GM04503 (cell line): ENCODE measurements at places on chromosomes 1 and 21.
A peak's percentile ranks its signal among the peaks of the same experiment; 100 is the strongest.

- no peak for DNase-seq
These were observed 43.3 kb upstream of the USP25 start for GRCh38 chr21:15686506-15686905.

GRCh38 chr1:21783679-21784603 is 992 bp upstream of the USP48 start:
- no peak for DNase-seq

- DNase-seq = no peak
These were observed 253.1 kb upstream of the USP24 start for GRCh38 chr1:55468142-55468795.

GRCh38 chr1:101440485-101440884 is 203.7 kb downstream of the S1PR1 start:
- no peak for DNase-seq

DNA sequence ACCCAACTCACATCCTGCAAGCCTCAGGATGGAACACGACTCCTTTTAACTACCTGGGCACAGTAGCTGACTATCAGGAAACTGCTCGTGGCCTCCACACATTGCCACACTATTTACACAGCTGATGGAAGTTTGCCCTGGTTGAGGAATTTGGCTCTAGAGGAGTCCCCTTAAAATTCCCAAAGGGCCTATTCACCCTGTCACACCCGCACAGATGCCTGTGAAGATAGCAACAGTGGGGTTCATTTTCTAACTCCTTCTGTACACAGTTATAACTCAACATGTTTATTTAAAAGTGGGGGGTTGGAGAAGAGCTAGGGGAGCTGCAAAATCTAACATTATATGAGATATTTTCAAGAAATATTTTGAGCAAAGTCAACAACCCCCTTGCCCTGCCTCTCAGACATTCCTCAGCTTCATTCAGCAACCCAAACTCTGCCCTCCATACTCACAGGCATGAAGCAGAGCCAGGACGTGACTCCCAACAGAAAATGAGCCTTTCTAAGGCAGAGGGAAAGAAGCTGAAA is 35.8 kb upstream of the CCN1 start:
- DNase-seq = no peak

GRCh38 chr1:224447251-224447650 is 12.7 kb upstream of the WDR26 start:
- peak; percentile 43 for DNase-seq

DNA sequence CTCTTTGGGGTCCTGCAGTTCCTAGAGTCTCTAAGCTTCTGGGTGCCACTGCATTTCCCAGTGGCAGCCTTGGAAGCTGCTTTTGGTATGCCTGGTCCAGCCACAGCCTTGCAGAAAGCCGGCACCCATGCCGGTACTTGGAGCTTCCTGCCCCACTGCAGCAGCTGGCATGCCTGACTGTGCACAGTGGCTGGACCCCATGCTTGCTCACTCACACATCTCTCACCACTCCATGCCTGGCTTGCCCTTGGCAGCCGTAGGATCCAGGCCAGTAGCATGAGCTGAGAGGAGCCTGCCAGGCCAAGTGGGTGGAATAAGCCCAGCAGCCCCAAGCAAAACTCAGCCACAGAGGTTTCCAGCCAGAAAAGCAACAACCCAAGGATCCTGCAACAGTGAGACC is 20.3 kb upstream of the FNBP1L start:
- no peak for DNase-seq

GRCh38 chr1:117037802-117038201 is 22.3 kb upstream of the TTF2 start:
- DNase-seq = no peak

DNA sequence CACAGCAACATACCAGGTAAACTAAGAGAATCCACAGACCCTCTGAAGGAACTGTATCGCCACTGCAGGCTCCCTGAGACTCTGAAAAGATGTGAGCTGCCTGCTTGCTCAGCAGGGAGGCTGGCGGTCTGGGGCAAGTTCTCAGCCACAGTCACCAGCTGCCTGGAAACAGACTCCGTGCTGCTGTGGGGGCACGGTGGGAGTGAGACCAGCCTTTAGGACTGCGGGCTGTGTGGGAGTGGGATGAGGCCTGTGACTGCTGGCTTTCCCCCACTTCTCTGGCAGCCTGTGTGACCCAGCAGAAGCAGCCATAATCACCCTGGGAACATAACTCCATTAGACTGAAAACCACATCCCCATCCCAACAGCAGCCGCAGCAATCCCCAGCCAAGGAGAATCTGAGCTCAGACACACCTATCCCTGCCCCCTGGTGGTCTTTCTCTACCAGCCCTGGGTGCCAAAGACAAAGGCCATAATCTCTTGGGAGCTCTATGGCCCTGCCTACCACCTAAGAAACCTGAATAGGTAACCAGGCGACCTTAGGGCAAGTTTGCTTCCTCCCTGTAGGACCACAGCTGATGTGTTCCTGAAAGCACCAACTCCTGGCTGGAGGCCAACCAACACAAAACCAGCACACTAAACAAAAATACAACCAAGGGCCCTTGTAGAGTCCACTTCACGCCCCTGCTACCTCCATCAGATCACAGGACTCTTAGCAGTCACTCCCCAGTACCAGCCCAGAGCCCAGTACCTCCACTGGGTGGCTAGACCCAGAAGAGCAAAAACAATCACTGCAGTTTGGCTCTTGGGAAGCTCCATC is 151.5 kb downstream of the SMYD3 start:
- no peak for DNase-seq

- no peak for DNase-seq
These were observed 31.3 kb downstream of the XKR8 start for GRCh38 chr1:27990920-27991537.

GRCh38 chr1:23908453-23909341 is 4.5 kb downstream of the CNR2 start:
- DNase-seq = no peak

- no peak for DNase-seq
These were observed 296.8 kb downstream of the PBX1 start for GRCh38 chr1:164855716-164856329.

GRCh38 chr1:77412820-77413530 is 131.2 kb downstream of the AK5 start:
- DNase-seq = no peak

DNA sequence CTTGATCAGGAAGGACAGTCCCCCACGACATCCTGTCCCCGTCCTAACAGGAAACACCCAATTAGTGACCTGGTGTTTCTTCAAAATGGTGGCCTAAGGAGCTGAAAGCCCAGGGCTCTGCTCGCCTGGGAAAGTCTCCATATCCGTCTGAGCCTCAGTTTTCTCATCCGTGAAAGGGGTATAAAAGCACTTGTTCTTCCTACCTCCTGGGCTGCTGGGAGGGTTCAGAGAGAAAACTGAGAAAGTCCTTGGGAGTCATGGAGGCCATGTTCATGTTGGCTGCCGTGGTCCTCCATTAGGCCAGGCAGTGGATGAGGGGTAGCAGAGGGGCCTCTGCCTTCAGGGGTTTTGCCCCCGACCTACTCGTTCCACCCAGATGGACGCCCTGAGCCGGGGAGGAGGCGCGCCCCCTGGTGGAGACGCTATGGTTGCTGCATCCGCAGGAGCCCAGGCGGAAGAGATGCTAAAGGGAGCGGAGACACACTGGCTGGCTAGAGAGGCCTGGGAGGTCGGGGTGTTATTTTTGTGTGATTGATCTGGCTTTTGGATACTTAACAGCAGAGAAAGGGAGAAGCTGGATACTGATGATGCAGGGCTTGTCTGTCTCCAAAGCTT is 113.5 kb downstream of the PRDM2 start:
- DNase-seq = no peak

DNA sequence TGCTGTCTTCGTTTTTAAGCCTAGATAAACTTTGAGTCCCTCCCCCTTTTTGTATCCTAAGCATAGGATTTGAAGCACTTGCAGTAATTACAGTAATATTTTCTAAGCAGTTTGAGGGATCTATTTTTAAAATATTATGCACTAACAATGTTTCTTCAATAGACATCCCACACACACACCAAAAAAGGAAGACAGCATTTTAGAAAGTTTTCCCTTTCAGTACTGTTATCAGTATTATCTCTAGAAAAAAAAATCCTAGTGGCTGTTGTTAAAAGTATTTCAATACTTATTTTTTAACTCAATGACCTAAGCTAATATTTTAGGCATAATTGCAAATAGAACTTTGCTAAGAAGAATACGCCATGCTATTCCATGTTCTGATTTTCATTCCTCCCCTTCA is 15.1 kb downstream of the MCOLN3 start:
- no peak for DNase-seq

- no peak for DNase-seq
These were observed 47.1 kb upstream of the LRRC3 start for GRCh38 chr21:44408226-44408625.

GRCh38 chr1:154859786-154860155 is 10.3 kb downstream of the KCNN3 start:
- DNase-seq = no peak

GRCh38 chr21:34639882-34640788 is 25.2 kb upstream of the RCAN1 start:
- DNase-seq = no peak

DNA sequence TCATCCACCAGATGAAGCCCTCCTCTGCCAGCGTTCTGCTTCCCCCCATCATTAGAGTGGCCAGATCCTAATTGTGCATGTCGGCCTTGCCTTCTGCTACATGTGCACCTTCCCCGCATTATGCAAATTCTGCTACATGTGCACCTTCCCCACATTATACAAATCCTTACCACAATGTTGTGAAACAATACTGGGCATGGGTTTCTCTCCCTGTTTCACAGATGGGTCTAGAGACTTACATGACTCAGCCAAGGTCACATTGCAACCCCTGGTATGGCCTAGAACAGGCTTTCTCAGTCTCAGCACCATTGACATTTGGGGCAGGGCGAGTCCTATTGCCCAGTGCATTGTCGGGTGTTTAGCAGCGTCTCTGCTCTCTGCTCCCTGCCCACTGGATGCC is 1.0 kb upstream of the CELA2A start:
- DNase-seq = no peak

DNA sequence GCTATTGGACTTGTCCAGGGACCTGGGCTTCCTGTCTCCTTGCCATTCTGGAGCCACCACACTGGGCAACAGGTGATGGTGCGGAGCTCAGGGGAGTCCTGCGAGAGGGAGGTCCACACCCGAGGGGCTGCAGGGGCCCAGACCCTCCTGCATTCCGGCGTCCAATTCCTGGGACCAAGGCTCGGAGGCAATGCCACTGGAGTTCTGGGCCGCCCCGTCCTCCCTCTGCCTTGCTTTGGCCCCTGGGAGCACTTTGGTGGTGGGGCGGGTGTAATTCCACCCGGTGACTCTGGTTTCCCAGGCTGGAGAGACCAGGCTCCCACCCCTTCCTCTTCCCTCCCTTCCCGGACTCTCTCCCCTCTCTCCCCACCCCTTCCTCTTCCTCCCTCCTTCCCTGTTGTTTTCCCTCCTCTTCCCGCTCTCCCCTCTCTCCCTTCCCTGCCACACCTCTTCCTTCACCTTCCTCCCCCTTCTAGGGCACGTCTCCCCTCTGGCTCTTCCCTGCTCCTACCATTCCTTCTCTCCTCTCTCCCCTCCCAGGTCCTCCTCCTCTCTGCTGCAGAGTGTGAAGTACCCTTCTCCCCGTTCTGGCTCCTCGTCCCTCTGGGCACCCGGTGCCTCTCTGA is 2.0 kb downstream of the PRKCZ start:
- no peak for DNase-seq

DNA sequence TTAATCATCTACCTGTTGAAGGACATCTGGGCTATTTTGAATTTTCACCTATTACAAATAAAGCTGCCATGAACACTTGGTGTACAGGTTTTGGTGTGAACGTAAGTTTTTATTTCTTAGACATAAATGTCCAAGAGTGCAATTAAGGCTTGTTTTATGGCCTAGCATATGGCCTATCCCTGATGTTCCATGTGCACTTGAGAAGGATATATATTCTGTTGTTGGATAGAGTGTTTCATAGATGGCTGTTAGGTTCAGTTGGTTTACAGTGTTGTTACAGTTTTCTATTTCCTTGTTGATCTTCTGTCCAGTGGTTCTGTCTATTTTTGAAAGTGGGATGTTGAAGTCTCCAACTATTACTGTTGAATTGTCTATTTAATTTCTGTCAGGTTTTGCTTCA is 61.2 kb upstream of the NFASC start:
- DNase-seq = no peak

GRCh38 chr1:3488432-3488831 is 34.0 kb downstream of the ARHGEF16 start:
- no peak for DNase-seq

- no peak for DNase-seq
These were observed 32.9 kb downstream of the NIBAN1 start for GRCh38 chr1:184941410-184941733.

- DNase-seq = no peak
These were observed 22.1 kb downstream of the AK2 start for GRCh38 chr1:33014464-33015163.

- peak; percentile 4 for DNase-seq
These were observed 6.7 kb downstream of the UROD start for GRCh38 chr1:45018599-45019230.

DNA sequence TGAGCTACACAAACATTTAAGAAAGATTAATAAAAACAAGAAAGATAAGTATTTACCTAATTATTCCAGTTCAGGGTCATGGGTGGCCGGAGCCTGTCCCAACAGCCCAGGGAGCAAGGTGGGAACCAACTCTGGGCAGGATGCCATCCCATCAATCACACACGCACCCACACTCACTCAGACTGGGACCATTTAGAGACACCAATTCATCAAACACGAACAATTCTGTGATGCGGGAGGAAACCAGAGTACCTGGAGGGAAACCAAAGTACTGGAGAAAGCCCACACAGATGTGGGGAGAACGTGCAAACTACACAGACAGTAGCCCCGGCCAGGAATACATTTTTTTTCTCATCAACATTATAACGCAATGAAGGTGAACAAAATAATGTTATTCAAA is 16.2 kb downstream of the WASF2 start:
- DNase-seq = no peak

DNA sequence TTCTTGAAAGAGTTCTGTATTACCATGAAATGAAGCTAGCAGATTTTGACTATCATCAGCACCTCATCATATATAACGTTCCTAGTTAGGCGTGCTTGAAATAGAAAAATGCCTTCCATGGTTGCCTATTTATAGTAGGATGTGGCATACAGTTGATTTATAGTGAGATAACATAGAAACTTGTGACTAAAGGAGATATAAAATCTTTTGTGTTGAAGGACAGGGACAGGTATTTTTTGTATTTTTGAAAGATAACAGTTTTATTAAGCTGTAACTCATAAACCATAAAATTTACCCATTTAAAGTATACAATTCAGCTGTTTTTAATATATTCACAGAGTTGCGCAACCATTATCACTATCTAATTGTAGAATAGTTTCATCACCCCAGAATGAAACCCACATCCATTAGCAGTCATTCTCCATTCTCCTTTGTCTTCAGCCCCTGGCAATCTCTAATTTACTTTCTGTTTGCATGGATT is 19.3 kb downstream of the SPEN start:
- no peak for DNase-seq

GRCh38 chr1:119569095-119569494 is 62.1 kb downstream of the HSD3B1 start:
- DNase-seq = no peak

DNA sequence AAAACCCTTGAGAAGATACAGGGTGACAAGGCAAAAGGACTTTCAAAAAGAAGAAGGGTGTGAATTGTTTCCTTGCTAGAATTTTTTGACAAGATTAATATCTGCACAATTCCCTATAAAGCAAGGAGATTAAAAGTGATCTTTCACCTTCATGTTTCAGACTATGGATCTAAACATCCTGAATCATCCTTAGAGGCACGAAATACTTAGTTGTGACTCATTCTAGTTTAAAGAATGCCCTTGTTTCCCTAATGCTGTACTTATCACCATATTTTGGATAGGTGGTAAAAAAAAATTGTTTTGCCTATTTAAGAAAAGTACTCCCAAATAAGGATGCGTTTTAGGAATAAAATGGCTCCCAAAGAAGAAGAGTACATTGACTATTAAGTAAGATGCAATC is 415.1 kb downstream of the LRRIQ3 start:
- DNase-seq = no peak
